ENCODE measurements at places on chromosomes 5 and 9.
A peak's percentile ranks its signal among the peaks of the same experiment; 100 is the strongest.

- no peak for DNase-seq
Measured at GRCh38 chr5:169649486-169649885, 12.4 kb downstream of the DOCK2 start.

DNA sequence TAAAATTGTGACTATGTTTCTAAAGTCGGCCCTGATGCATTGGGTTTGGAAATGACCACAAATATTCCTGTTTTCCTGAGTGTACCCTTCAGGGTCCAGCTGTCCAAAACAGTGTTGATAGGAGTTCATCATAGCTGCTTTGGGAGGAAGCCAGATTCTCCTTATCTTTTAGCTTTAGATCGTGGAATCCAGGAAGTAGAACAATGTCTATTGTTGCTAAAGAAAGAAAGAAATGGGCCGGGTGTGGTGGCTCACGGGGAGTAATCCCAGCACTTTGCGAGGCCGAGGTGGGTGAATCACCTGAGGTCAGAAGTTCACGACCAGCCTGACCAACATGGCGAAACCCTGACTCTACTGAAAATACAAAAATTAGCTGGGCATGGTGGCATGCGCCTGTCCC is 9.5 kb downstream of the CAVIN4 start:
- no peak for DNase-seq

DNA sequence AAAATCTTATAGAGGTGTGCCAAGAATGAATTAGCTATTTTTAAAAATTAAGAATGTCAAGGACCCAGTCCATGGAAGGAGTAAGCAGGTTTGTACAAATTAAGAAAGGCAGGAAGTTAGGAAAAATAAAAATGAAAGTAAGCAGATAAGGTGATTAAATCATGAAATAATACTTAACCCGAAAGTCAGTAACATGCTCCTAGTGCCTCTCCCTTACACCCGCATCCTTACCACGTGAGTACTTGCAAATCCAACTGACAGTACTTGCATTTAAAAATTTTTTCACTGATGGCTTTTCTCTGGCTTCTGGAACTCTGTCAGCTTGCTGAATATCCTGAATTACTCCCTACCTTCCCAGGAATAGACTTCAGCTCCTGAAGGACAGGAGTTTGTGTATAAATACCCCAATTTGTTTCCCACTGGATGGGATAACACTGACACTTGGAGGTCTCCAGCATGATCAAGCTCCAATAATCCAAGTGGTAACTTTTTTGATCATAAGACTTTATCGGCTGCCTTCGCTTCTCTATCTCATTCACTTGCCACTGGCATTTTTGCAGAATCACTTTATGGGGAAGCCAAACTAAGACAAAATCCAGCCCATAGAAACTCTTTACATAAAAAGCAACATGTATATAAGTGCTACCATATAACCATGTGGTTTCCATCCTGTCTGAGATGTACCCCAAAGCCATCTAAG is 41.6 kb upstream of the RICTOR start:
- no peak for DNase-seq

DNA sequence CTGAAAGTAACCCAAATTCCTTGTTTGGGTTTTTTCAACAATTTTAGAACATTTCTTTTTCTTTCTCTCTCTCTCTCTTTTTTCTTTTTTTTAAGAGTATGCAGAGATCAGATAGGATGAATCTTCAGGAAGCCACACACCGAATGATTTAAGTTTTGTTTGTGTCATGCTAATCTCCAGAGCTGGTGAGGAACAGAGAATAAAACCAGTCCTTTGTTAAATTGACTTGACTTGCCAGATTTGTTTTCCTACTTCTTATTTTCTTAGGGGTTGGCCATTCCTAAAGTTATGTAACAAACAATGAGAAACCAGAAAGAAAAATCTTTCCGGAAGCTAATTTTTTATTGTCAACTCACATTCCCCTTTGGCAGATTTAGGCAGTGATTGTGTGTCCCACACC is 1669.3 kb upstream of the CDH6 start:
- DNase-seq: no peak

- no peak for DNase-seq
Measured at GRCh38 chr5:53902296-53902907, 342.0 kb downstream of the NDUFS4 start.

GRCh38 chr5:167294882-167295680 is 996.4 kb upstream of the WWC1 start:
- DNase-seq: no peak

- no peak for DNase-seq
Measured at GRCh38 chr9:25308549-25308948, 369.7 kb downstream of the TUSC1 start.

DNA sequence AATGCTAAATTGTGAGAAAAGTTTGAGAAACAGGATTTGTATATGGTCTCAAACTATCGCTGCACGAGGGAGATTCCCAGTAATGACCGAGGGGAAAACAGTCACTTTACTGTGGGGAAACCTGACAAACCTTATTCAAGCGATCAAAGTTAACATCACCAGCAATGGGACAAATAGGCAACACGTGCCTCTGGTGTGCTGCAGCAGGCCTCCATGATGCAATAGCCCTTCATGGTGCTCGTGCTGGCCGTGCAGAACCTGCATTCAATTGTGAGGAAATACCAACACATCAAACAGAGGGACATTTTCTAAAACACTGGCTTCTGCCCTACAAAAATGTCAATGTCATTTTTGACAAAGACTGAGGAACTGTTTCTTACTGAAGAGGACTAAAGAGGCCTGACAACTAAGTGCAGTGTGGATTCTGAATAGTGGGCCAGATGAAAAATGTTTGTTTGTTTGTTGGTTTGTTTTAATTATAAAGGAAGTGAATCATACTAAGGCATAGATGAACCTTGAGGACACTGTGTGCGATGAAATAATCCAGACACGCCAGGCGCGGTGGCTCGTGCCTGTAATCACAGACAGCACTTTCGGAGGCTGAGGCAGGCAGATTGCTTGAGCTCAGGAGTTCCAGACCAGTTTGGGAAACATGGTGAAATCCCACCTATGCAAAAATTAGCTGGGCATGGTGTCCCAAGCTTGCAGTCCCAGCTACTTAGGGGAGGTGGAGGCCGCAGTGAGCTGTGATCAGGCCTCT is 17.6 kb upstream of the MARCHF6 start:
- DNase-seq: no peak

- no peak for DNase-seq
Measured at GRCh38 chr9:133429214-133429613, 7.0 kb downstream of the ADAMTS13 start.

DNA sequence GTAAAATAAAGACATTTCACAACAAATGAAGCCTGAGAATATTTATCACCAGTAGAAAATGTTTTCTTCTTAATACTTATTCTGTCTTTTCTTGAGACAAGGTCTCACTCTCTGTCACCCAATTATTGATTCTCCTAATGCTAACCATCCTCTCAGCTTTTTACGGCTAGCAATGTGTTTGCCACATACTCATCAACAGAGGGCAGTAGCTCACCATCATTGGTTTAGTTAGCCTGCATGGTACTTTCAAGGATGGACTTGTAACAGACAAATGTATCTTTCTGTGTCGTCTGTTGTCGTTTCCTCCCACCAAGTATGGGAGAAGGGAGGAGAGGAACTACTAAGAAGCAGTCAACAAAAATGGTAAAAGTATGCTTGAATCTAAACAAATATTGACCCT is 5.9 kb upstream of the ACO1 start:
- no peak for DNase-seq

DNA sequence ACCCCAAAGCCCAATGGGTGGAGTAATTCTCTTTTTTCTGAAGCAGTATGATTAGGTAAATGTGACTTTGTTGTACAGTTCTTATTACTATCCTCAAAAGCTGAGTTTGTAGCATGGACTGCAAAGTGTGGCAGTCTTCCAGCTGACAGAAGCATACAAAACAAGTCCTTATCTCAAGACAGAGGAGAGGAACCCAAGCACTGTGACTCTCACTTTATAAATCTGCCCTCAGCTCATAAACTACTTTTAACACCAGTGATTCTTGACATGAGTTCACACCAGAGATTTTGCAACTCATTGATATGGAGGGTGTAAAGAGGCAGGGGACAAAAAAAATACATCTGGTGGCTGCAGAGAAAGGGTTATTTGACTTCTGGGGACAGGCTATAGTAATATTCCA is 251.6 kb downstream of the NTRK2 start:
- DNase-seq: no peak

DNA sequence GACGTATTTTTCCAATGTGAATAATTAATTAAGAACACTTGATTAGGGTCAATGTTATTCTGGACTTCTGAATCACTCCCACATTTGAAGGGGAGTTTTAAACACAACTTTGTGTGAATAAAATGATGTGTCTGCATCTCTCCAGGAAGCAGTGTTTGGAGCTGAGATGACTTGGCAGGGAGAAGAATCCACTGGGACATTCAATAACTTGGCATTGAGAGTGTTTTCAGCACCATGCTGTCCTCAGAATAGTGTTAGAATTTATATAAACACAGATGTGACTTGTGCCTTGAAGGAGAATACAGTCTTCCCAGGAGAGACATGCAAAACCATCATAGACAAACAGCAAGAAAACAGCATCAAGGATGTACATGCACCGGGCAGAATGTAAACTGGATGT is 32.7 kb upstream of the KCNMB1 start:
- no peak for DNase-seq

GRCh38 chr5:172478256-172478655 is 23.9 kb upstream of the SH3PXD2B start:
- no peak for DNase-seq

DNA sequence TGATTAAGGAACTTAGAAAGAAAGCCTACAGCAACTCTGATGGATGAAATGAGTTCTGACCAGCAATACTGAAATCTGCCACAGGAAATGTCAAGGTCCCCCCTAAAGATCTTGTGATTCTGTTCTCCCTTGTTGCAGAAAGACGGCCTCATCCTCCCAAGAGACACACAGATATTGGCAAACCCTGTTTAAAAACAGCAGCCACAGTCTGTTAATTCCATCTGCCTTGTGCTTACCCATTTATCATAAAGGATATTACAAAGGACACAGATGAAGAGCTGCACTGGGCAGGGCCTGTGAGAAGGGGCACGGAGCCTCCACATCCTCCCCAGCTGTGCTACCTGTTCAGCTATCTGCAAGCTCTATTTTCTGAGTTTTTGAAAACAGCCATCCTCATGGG is 15.2 kb downstream of the RAPGEF1 start:
- DNase-seq: no peak

GRCh38 chr5:134227259-134227658 is 1.4 kb upstream of the PPP2CA start:
- no peak for DNase-seq

DNA sequence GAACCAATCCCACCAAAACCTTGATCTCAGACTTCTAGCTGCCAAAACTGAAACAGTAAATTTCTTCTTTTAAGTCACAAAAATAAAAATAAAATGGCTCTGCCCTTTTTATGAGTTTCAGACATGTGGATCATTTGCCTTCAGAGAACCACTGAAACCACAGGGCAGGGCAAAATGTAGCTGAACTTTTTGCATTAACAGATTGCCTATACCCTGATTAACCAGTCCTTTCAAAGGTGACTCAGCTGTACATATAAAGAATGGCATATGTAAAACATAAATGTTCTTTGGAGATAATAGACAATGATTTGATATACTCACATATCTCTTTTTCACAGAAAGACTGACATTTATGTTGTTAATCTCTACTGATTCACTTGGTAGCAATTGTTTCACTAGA is 187.1 kb upstream of the GRIN3A start:
- DNase-seq: no peak

DNA sequence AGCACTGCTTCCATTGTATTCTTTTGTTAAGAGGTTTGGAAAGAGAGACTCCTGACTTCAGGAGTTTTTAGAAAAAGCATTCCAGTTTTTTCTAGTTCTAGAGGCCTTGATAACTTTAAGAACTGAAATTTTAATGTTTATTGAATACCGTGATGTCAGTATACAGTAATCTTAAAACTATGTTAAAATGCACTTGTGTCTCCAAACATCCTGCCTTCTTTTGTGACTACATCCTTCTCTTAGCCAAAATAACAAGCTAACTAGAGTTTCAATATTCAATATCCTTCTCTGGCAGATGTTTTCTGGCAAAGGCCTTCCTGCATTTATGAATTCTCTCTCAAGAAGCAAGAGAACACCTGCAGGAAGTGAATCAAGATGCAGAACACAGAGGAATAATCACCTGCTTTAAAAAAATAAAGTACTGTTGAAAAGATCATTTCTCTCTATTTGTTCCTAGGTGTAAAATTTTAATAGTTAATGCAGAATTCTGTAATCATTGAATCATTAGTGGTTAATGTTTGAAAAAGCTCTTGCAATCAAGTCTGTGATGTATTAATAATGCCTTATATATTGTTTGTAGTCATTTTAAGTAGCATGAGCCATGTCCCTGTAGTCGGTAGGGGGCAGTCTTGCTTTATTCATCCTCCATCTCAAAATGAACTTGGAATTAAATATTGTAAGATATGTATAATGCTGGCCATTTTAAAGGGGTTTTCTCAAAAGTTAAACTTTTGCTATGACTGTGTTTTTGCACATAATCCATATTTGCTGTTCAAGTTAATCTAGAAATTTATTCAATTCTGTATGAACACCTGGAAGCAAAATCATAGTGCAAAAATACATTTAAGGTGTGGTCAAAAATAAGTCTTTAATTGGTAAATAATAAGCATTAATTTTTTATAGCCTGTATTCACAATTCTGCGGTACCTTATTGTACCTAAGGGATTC is 43.1 kb downstream of the NDFIP1 start:
- peak; percentile 50 for DNase-seq

DNA sequence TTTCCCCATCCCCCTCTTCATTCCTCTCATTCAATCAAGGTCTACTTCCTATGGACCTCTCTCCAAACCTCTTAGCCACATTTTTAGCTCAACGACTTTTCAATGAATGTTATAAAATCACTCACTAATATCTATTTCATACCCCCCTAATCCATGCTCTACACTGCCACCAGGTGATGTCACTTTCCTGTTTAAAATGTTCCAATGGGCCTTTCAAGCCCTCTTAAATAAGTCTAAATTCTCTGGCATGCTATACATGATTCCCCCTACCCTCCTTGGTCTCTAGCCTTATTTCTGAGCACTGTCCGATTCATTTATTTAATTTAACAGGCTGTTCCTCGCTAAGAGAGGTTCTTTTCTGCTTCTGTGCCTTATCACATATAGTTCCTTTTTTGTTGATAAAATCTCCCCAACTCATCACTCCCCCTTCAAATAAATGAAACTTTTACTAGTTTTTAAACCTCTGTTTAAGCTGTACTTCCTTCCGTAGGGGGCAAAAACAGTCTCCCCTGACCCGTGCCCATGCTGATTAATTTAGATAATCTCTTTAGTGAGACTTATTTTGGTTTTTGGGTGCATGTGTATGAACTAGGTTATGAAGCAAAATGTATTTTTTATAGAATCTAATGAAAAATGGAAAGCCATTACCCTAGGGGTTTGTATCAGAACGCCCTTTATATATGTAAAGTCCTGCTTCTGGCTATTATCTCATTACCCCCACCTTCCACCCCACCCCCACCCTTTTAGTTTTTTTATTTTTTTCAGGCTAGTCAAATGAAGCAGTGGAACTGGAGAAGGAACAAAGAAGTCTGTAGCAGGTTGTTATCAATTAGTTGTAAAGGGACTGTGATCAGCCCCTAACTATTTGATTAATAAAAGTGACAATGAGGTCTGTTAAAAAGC is 9.0 kb downstream of the ABHD17B start:
- DNase-seq: no peak
